ENCODE measurements at places on chromosomes 13 and 19.
A peak's percentile ranks its signal among the peaks of the same experiment; 100 is the strongest.

DNA sequence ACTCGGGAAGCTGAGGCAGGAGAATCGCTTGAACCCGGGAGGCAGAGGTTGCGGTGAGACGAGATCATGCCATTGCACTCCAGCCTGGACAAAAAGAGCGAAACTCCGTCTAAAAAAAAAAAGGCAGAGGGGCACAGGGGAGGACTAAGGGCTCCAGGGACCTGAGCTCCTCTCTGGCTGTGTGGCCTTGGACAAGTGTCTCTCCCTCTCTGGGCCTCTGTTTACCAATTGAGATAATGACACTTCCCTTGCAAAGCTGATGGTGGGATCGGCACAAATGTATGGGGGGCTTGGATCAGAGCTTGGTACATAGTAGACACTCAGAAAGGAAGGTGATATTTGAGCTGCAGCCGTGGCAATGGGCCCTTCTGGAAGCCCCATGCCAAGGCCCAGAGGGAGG, 11.4 kb upstream of the SPACA4 start:
- no peak for DNase-seq

GRCh38 chr13:111519041-111519440, 198.6 kb downstream of the TEX29 start:
- no peak for DNase-seq

- peak; percentile 53 for DNase-seq
Measured at GRCh38 chr19:42074513-42075363, 1.2 kb upstream of the ZNF574 start.

DNA sequence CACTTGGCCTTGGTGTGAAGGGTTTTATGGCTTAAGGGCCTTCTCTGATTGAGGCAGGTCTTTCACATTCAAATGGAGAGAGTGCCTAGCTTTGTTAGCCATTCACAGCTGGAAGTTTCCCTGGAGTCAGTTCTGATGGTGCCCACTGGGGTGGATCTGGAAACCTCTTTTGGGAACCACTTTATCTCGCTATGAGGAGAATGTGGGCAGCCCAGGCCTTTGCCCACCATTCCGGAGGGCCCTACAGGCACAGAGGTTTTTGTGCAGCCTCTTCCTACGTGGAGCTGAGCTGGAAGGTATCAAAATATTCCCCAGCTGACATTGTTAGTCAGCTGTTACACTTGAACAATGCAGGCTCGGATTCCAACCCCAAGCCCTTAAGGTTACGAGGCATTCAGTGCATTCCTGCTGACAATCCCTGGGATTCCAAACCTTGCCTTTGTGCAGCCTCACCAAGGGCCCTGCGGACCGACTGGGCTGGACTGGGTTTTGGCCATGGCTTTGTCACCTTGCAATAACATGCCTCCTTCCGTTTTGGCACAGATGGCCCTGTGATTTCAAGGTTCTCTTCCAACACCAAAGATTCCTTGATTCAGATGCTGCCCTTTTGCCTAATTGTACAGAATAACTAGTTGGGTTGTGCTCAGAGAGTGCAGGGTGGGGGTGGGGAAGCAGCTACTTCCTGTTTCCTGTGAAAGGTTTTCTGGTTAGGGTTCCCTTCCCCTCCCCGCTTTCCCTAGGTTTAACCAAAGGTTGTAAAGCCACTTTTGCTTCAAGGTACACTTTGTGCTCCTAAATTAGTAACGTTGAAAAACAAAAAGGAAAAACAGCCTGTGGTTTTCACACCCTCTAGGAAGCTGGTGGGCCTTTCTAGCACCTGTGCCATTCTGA, 27.0 kb downstream of the SAE1 start:
- no peak for DNase-seq

- no peak for DNase-seq
Measured at GRCh38 chr13:34405410-34406181, 536.5 kb upstream of the NBEA start.

- DNase-seq, result no peak
Measured at GRCh38 chr19:52231154-52231910, 38.1 kb upstream of the ZNF766 start.

DNA sequence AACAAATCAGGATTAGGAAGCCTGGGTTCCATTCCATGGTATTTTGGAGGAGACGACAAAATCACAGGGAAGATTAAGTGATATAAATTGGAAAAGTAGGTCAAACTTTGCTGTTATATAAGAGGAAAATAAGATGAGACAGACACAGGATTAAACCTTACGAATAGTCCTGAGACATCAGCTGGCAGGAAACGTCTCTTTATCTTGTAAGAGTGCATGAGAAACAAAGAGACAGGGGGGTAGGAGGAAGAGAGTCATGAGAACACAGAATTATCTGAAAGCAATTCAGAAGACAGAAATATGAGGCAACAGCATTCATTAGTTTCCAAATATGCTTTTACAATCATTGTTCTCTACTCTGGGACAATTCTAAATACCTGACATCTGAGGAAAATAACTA, 310.6 kb upstream of the MIR17HG start:
- DNase-seq, result no peak

GRCh38 chr13:40564342-40565001, 102.0 kb downstream of the FOXO1 start:
- peak; percentile 46 for DNase-seq

DNA sequence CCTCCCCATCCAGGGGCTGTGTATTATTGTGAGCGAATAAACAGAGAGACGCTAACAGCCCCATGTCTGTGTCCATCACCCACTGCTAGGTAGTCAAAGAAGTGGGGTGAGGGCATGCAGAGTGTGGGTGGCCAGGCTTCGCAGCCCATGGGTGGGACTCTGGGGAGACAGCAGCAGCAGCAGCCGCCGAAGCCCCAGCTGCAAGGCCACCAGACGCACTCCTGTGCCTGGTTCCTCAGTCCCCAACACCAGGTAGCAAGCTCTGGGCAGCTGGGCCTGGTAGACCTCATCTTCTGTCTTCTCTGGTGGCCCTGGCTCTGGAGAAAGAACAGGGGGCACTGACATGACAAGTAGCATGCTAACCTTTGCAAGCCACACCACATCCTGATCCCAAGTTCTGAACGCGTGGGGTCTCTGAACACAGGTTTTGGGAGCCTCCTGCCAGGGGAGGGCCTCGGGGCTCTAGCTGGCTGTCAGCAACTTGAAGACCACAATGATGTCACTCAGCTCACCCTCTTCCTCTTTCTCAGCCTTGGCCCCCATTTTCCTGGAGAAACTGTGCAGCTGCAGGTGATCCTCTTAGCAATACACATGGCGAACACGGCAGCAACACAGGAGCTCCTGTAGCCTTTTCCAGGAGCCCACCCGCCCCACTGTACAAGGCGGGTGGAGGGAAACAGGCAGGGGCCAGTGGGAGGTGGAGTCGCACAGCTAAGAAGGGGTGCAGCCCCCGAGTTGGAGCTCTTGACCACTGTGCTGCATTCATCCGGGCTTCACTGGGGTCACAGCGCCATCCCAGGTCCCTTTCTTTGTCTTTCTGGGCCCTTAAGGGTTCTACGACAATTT, 5.8 kb downstream of the FUZ start:
- no peak for DNase-seq

DNA sequence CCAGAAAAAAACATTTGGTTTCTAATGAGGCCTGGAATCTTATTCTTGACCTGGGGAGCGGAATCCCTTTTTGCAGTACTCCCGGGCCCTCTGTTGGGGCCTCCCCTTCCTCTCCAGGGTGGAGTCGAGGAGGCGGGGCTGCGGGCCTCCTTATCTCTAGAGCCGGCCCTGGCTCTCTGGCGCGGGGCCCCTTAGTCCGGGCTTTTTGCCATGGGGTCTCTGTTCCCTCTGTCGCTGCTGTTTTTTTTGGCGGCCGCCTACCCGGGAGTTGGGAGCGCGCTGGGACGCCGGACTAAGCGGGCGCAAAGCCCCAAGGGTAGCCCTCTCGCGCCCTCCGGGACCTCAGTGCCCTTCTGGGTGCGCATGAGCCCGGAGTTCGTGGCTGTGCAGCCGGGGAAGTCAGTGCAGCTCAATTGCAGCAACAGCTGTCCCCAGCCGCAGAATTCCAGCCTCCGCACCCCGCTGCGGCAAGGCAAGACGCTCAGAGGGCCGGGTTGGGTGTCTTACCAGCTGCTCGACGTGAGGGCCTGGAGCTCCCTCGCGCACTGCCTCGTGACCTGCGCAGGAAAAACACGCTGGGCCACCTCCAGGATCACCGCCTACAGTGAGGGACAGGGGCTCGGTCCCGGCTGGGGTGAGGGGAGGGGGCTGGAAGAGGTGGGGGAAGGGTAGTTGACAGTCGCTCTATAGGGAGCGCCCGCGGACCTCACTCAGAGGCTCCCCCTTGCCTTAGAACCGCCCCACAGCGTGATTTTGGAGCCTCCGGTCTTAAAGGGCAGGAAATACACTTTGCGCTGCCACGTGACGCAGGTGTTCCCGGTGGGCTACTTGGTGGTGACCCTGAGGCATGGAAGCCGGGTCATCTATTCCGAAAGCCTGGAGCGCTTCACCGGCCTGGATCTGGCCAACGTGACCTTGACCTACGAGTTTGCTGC, at the start of gene ICAM4:
TSS of gene ICAM4 (plus strand) at position 153 of the 935 bp plus-strand sequence. CDS start at position 211, 58 bp downstream.
- DNase-seq, result peak; percentile 59

GRCh38 chr19:18058208-18059009, 28.3 kb downstream of the IL12RB1 start:
- DNase-seq, result peak; percentile 91

- DNase-seq, result no peak
Measured at GRCh38 chr19:58334691-58335249, 8.0 kb downstream of the ZSCAN22 start.

DNA sequence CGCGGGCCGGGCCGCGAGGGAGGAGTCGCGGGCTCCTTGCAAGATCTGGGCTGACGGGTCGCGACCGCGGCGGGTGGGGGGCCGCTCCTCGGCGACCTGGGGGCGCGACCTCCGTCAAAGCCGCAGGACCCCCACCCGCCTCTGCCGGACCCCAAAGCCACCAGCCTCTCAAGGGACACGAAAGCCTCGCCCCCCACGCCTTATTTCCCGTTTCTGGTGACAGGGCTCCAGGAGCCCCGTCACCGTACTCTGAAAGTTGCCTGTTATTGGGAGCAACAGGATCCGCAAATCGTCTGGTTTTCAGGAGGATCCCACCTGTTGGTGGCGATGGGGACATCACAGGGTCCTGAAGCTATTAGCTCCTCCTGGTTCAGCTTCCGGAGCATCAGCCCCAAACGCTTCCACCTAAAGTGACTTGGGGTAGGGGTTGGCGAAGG, 530 bp downstream of the MAU2 start:
- DNase-seq, result no peak

DNA sequence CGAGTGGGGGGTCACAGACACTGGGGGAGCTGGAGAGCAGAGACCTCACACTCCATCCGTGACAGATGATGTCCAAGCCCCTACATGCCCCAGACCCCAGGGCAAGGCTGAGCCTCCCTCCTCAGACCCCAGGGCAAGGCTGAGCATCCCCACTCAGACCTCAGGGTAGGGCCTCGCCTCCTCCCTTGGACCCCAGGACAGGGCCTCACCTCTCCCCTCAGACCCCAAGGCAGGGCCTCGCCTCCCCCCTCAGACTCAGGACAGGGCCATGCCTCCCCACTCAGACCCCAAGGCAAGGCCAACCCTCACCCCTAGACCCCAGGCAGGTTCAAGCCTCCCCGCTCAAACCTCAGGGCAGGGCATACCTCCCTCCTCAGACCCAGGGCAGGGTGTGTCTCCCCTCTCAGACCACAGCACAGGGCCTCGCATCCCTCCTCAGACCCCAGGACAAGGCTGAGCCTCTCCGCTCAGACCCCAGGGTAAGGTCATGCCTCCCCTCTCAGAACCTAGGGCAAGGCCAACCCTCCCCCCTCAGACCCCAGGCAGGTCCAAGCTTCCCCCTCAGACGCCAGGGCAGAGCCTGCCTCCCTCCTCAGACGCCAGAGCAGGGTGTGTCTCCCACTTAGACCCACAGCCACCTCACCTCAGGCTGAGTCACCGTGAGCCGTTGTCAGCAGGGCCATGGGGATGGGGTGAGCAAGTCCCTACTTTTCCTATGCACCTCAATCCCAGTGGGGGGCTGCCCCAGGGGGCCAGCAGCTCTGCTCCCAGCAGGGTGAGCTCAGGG, 1.7 kb upstream of the S1PR4 start:
- DNase-seq, result no peak

- DNase-seq, result no peak
Measured at GRCh38 chr19:18344582-18344950, 4.2 kb downstream of the PGPEP1 start.

- no peak for DNase-seq
Measured at GRCh38 chr19:13781547-13781946, 7.3 kb downstream of the C19orf53 start.

- DNase-seq, result peak; percentile 46
Measured at GRCh38 chr19:18173054-18173571, 500 bp upstream of the IFI30 start.

DNA sequence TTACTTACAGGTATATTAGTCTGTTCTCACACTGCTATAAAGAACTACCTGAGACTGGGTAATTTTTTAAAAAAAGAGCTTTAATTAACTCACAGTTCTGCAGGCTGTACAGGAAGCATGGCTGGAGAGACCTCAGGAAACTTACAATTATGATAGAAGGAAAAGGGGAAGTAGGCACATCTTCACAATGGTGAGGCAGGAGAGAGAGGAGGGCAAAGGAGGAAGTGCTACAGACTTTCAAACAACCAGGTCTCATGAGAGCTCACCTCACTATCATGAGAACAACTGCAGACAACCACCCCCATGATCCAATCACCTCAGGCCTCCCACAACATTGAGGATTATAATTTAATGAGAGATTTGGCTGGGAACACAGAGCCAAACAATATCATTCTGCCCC, 511.7 kb downstream of the SLITRK6 start:
- DNase-seq, result no peak

DNA sequence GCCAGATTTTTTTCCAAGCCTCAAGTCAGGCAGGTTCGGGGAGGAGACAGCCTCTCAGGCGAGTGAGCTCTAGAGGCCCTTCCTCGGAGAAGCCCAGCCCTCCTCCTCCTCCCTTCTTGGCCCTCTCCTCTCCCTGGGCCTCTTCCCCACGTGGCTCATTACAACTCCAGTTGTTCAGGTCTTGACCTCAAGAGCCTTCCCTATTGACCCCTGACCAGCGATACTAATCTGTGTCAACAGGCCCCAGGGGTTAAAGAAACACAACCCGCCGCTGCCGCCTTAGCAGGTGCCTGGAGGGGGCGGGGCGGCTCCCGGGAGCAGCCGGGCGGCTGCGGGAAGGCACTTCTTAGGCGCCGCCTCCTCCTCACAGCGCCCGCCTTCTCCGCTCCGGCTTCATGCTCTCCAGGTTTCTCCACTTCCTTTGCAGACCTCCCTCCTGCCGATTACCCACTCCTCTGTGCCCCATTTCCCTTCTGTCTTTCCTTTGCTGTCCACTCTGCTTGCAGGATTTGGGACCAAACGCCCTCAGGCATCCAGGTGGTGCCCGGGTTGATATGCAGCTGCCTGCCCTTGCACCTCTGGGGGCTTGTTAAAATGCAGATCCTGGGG, 51.0 kb downstream of the LYL1 start:
- DNase-seq, result peak; percentile 40

GRCh38 chr13:49256841-49257240, 9.1 kb downstream of the CDADC1 start:
- DNase-seq, result no peak

GRCh38 chr19:3499738-3500428, 591 bp downstream of the DOHH start:
- no peak for DNase-seq

- no peak for DNase-seq
Measured at GRCh38 chr13:71852736-71853135, 14.3 kb downstream of the DACH1 start.
